ENCODE measurements at places on chromosomes 12 and 14.

GRCh38 chr14:102058961-102059360 is 27.9 kb downstream of the HSP90AA1 start:
- DNase-seq = no peak

- DNase-seq = no peak
Measured at GRCh38 chr12:100401660-100402059, 44.8 kb downstream of the SLC17A8 start.

DNA sequence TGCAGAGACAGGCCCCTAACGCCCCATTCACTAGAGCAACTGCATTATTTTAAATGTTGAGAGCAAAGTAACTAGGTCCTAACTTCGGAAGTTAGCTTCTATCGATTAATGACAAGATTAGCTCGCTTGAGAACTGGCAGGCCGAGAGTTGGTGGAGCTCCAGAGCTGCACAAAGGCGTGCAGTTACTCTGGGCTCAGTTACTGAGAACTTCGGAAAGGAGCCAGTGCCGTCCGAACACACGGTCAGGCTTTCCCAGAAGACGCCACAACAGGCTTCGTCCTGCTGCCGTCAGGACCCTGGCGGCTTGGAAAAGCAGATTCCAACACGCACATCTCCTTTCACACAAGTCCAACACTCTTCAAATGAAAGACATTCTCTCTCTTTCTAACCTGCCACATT is 45.4 kb upstream of the TESC start:
- DNase-seq = no peak

DNA sequence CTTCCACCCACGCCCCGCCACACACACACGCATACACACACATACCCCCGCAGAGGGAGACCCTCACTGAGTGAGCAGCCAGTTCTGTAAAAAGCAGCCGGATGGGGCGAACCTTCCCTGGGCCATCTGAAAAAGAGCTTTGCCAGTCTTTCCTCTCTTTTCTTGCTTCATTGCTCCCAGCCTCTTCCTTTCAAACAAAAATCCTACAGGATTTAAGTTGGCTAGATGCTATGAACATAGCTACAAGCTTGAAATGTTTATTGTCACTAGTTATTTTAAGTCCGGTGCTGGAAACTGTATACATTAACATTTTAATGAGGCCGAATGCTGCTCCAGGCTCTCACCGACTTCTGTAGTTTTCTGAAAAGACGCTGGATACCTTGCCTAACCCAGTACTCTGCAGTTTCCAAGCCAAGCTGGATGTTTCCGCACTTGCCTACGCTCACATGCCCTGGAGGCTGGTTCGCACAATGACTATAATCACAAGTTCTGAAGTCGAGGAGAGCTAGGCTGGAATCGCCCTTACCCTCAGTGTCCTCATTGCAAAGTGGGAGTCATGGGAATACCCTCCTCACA is 39.2 kb downstream of the LTBP2 start:
- DNase-seq = no peak
